Ascending aorta (tissue), 2 donors: ENCODE measurements at places on chromosomes 4 and X.

DNA sequence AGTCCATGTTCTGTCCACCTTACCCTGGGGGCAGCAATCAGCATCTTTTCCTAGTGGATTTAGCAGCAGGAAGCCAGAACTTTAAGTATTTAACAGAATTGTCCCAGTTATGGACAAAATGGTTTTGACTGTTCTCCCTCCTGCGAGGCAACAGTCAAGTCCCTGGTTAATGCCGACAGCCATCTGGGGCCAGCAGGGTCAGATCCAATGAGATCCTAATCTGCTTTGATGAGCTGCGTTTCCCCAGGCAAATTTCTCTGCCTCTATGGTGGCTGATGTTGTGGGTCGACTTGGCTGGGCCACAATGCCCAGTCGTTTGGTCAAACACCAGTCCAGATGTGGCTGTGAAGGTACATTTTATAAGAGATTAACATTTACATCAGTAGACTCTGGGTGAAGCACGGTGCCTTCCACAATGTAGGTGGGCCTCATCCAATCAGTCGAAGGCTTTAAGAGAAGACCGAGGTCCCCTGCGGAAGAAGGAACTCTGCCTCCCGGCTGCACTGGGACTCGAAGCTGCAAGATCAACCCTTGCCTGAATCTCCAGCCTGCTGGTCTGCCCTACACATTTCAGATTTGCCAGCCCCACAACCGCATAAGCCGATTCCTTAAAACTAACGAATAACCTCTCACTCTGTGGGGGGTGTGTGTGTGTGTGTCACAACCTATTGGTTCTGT lies 89.0 kb upstream of the C4orf50 start:
- H3K36me3 ChIP-seq = no peaks in the 10 kb centered on the region
- no peaks in the 10 kb centered on the region for H3K4me1 ChIP-seq
- H3K27me3 ChIP-seq = no peaks in the 10 kb centered on the region
- no peak overlapping the region for H3K27ac ChIP-seq
- no peak overlapping the region for H3K4me3 ChIP-seq
- DNase-seq = no peak

GRCh38 chrX:47156611-47157520 lies 11.8 kb downstream of the RBM10 start:
- H3K4me3 ChIP-seq = no peak overlapping the region
- no peak overlapping the region for H3K27ac ChIP-seq
- H3K4me1 ChIP-seq = no peaks in the 10 kb centered on the region
- no peaks in the 10 kb centered on the region for H3K27me3 ChIP-seq
- no peak for DNase-seq

GRCh38 chr4:83851261-83852084 lies 315.6 kb downstream of the GPAT3 start:
- no peaks in the 10 kb centered on the region for H3K27me3 ChIP-seq
- H3K36me3 ChIP-seq = no peaks in the 10 kb centered on the region
- no peak for DNase-seq
- no peak overlapping the region for H3K27ac ChIP-seq

- H3K27ac ChIP-seq = no peak overlapping the region
- no peaks in the 10 kb centered on the region for H3K36me3 ChIP-seq
- no peak overlapping the region for H3K4me3 ChIP-seq
These were observed 52.9 kb downstream of the MAP7D2 start for GRCh38 chrX:20063716-20064351.

DNA sequence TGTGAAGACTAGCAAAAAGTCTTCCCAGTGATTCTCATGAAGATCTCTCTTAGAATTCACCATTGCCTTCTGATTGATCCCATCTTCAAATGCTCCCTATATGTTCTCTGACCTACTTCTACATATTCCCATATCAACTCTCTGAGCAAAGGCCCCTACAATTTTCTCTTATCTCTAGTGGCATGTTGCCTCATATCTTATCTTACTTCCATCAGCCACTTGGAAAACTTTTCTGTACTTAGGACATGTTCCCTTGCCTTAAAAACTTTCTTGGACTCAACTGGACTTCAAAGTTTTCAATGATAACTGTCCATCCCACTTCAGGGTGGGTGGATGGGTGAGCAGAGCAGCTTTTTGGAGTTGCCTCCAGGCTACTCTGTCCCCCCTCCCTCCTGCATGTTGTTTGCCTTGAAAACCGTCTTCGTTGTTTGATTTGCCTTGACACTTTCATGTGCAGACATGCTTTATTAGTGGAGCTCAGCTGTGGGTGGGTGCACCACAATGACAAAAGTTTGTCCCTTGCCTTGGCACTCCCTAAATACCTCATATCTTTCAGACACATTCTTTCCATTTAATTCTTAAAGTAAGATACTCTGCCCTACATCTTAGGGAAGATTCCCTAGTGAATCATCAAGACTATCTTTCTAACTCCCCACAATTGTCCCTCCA lies 18.3 kb upstream of the USP27X start:
- H3K4me1 ChIP-seq = no peaks in the 10 kb centered on the region
- no peak overlapping the region for H3K4me3 ChIP-seq
- H3K27me3 ChIP-seq = no peaks in the 10 kb centered on the region
- H3K36me3 ChIP-seq = no peaks in the 10 kb centered on the region
- H3K27ac ChIP-seq = no peak overlapping the region
- DNase-seq = no peak

DNA sequence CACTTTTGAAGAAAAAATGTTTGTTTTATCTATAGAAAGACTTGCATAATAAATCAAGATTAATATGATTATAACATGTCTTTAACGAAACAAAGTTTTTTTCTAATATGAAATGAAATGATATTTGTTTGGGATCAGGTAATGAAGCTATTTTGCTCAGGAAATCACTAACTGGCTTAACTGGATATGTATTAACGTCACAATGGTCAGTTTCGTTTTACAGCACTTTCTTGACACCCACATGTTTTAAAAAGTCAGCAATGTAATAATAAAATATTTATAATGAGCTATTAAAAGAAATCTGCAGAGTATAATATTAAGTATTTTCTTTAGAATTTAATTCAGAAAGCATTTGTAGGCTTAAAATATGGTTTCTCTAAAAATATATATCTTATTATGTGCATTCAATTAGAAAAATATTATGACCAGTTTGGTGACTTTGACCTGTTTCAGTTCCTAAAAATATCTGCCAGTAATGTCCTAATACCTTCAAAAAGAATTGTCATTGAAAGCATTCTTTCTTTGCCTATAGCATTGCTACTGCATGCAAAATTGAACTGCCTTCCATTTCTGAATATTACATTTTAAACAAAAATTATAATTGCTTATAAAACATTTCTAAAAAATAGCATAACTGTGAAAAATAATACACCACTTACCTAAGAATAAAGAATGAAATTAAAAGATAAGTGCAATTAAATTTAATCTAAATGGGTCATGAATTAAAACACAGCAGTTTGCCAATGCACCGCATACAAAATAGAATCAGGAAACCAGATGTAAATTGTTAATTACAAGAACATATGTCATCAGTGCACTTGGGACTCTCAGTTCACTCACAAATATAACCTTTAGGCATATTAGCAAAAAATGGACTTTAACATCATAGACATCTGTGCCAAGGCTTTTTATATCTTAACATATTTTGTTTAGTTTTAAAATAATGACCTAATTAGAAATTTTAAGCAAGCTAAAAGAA lies 31.6 kb downstream of the TIGD2 start:
- no peak overlapping the region for H3K27ac ChIP-seq
- H3K4me1 ChIP-seq = no peaks in the 10 kb centered on the region
- H3K27me3 ChIP-seq = no peaks in the 10 kb centered on the region
- H3K36me3 ChIP-seq = no peaks in the 10 kb centered on the region
- no peak overlapping the region for H3K4me3 ChIP-seq

DNA sequence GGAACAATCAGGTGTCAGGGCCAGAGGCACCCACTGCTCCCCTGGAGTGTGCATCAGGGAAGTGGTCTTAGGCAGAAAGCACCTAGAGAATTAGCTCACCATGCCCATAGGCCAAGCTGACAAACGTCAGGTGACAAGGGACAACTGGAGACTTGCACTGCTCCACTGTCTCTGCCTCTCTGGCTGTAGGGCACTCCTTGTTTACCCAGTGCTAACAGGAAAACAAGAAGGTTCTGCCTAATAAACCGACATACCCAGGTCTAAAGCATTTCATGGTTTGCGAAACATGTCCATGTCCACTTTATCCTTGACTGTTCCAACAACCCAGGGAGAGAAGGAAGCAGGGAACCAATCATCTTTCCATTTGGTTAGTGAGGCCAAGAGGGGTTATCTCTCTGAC lies 92.5 kb upstream of the MAMLD1 start:
- H3K27me3 ChIP-seq = no peaks in the 10 kb centered on the region
- H3K36me3 ChIP-seq = no peaks in the 10 kb centered on the region

DNA sequence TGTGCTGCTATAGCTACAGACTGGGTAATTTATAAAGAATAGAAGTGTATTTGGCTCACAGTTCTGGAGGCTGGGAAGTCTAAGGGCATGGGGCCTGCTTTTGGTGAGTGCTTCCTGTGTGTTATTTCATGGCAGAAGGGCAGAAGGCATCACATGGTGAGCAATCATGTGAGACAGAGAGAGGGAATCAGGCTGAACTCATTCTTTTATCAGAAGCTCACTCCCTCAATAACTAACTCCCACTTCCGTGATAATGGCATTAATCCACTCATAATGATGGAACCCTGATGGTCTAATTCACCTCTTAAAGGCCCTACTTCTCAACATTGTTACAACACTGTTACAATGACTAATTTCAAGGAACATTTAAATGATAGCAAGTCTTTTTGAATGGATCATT lies 129.4 kb downstream of the FAT4 start:
- no peaks in the 10 kb centered on the region for H3K4me1 ChIP-seq
- H3K36me3 ChIP-seq = peaks cover 16% of the 10 kb centered on the region
- no peak overlapping the region for H3K27ac ChIP-seq
- no peak for DNase-seq
- no peak overlapping the region for H3K4me3 ChIP-seq

DNA sequence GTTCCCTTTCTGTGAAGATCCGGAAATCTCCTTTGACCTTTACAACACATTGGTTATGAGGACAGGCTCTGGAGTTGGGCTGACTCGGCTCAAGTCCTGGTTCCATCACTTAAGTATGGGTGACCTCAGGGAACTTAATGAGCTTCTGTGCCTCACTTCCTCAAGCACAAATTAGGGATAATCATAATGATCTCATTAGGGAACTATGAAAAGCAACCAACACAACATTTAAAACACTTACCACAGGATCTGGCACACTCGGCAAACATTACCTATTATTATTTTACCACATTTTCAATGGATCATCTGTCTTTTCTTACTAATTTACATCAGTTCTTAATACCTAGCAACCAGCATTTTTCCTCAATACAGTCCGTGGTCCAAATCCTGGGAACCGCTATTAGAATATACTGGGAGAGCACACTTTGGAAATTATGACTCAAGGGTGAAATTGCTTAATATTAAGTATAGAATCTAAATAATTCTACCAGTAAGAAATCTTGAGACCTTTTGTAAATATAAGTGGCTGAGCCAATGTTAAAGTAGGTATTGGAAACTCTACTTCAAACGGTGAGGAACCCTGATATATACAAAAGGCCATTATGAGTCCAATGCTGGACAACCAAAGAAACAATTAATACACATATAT lies 19.6 kb downstream of the ADGRA3 start:
- H3K4me3 ChIP-seq = no peak overlapping the region
- H3K27ac ChIP-seq = no peak overlapping the region
- DNase-seq = no peak
- no peaks in the 10 kb centered on the region for H3K36me3 ChIP-seq
- no peaks in the 10 kb centered on the region for H3K4me1 ChIP-seq

DNA sequence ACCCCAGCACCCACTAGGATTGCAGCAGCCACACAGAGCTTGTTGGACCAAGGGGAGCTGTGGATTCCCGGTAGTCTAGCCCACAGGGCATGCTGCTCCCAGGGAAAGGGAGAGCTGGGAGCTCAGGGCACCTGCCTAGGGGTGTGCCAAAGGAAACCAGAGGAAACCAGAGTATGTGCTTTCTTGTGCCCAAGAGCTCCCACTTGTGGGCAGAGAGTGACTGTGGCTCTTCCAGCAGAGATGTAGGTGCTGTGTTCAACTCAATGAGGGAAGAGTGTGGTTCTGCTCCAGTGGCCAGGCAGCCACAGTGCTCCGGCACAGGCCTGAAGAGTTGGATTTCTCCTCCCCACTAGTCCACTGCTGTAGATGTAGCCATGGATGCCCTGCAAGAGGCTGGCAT lies 1050.0 kb upstream of the INTU start:
- H3K4me1 ChIP-seq = no peaks in the 10 kb centered on the region
- no peak overlapping the region for H3K4me3 ChIP-seq
- no peak overlapping the region for H3K27ac ChIP-seq
- DNase-seq = no peak
- no peaks in the 10 kb centered on the region for H3K27me3 ChIP-seq

GRCh38 chrX:152641996-152642395 lies 4.3 kb downstream of the GABRQ start:
- no peak overlapping the region for H3K4me3 ChIP-seq
- H3K36me3 ChIP-seq = no peaks in the 10 kb centered on the region
- DNase-seq = no peak
- no peaks in the 10 kb centered on the region for H3K4me1 ChIP-seq

DNA sequence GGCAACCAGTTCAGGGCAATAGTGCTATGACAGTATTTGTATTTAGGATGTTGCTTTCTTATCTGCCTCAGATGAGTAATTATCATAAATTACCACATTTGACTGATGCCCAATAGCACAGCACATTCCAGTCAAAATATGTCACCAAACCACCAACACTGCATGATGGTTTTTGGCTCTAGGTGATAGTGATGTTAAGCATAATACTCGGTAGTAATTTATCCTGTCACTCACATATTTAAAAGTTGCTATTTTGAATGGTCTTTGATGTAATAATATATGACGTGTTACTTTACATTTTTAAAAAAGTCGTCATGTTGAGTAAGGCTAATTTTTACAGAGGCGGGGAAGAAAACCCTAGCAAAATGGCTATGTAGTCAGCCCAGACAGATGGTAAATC lies 42.5 kb downstream of the UNC5C start:
- DNase-seq = no peak
- H3K4me3 ChIP-seq = no peak overlapping the region
- H3K4me1 ChIP-seq = no peaks in the 10 kb centered on the region
- H3K36me3 ChIP-seq = no peaks in the 10 kb centered on the region

DNA sequence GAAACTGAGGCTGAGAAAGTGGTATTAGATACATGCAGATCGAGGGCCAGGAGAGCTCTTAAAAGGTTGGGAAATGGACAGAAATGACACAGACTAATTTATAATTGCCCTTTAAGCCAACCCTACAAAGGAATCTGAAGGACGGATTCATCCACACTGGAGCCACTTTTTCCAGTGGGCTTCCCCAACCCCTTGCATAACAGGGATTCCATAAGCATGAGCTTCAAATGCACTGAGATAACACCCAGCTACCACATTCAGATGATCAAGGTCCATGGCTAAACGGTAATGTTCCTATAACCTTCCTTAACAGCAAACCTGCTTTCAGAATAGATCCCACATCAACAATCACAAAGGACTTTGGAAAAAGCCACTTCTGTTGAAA lies 34.2 kb downstream of the PLAC1 start:
- peaks cover 3% of the 10 kb centered on the region for H3K4me1 ChIP-seq
- H3K36me3 ChIP-seq = no peaks in the 10 kb centered on the region
- no peak overlapping the region for H3K27ac ChIP-seq
- H3K27me3 ChIP-seq = no peaks in the 10 kb centered on the region
- H3K4me3 ChIP-seq = no peak overlapping the region
